T-helper 1 cell (primary cell): ENCODE measurements at places on chromosomes 2 and 18.

DNA sequence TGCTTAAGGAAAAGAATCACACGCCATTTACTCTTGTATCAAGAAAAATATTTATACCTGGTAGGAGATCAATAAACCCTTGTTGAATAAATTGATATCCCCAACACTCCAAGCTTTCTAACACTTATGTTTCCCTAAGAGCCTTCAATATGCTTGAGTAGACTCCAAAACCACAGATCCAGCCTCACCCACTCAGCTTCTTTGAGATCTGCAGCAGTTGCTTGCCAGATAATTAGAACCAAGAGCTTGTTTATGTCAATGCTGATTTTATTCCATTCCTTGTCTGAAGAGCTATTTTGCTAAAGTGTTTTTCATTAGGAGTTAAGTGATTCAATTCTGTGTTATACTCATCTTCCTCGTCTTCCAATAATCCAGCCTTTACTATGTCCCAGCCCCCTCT is 26.3 kb upstream of the CRIM1 start:
- DNase-seq = no peak

- DNase-seq = no peak
These were observed 910.4 kb upstream of the GYPC start for GRCh38 chr2:125745514-125745913.

GRCh38 chr2:38704664-38705063 is 38.8 kb downstream of the GALM start:
- no peak for DNase-seq

DNA sequence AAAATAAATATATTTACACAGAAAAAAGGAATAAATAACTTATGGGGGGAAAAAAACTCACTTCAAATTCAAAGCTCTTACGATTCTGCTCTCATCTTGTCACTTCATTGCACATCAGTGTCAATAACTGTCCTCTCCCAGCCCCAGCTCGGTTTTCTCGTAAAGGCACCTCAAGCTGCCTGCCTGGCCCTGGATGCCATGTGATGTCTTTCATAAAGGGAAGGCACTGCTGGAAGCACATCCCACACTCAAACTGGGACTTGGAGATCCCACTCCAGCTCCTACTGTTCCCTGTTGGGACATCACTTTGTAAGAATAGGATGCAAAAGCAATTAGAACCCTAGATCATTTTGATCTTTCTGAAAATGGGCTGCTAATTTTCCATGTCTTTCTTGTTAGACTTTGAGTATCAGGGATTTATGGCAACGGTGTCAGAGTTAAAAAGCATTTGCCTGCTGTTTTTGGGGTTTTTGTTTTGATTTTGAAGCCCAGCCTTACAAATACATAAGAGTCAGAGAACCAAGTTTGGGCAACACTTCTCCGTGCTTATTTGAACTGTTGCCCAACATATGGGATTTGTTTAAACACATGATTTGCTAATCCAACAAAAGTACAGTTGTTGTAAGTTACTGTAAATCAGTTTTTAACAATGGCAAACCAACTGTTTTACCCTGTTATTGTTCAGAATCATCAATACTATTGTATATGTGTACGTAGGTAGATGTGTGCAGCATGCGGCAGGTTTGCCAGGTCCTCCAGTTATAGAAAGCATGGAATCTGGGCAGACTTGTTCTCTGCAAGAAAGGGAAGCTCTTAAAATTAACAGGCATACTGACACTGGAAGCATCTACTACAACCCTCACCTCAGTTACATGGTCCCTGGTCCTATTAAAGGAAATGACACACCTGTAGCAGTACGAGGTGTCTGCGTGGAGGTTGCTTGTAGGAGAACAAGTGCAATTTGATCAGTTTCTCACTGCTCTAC is 20.6 kb downstream of the SERTAD2 start:
- no peak for DNase-seq

DNA sequence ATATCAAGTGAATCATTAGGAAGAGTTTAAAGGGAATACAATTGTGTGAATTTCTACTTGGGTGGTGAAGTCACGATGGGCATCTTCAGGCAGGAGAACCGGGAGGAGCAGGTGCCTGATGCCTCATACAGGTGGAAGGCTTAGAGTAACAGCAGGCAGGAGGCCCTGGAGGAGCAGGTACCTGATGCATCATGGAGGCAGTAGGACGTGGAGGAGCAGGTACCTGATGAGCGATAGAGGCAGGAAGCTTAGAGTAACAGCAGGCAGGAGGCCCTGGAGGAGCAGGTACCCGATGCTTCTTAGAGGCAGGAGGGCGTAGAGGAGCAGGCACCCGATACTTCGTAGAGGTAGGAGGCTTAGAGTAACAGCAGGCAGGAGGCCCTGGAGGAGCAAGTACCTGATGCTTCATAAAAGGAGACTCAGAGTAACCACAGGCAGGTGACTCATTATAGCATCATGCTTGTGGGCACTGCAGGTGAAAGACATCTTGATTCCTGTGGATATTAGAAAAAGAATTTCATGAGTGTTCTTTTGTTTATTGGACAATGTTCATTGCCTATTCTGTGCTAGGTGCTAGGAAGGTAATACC is 133.9 kb downstream of the ATP9B start:
- DNase-seq = no peak
